Chondrocyte (in vitro differentiated cells): ENCODE measurements at places on chromosomes 12 and 14. TPM values are rescaled to one million over a fixed set of nuclear protein-coding genes. Genes with fewer than 3 reads are reported as not detected.

Gene ADSS1
- total RNA-seq, result 7.1 to 9.9 TPM (median 7.9 TPM) in 3 replicates

Gene SLC2A14
- total RNA-seq, result 0.60 to 2.3 TPM (median 1.8 TPM) in 3 replicates

Gene BBOF1
- total RNA-seq, result 7.0 to 13.8 TPM (median 9.3 TPM) in 3 replicates

Gene FSCB
- not detected in 3 replicates for total RNA-seq

Gene SMCO2
- total RNA-seq, result not detected in 3 replicates

Gene CALCOCO1
- total RNA-seq, result 80.9 to 96.6 TPM (median 86.9 TPM) in 3 replicates

Gene ENDOU
- total RNA-seq, result not detected in 3 replicates

Gene INHBC
- not detected in 3 replicates for total RNA-seq

Gene ASPG
- total RNA-seq, result not detected in 3 replicates

Gene TAS2R20
- total RNA-seq, result 0.49 to 2.6 TPM (median 0.82 TPM) in 3 replicates

Gene STXBP6
- total RNA-seq, result 1.7 to 11.5 TPM (median 1.8 TPM) in 3 replicates

Gene PGF
- total RNA-seq, result 2.0 to 3.2 TPM (median 2.3 TPM) in 3 replicates

Gene ARHGDIB
- total RNA-seq, result 5.2 to 9.1 TPM (median 6.1 TPM) in 3 replicates

Gene FLVCR2
- total RNA-seq, result 1.4 to 1.7 TPM (median 1.7 TPM) in 3 replicates

Gene RHOJ
- 37.1 to 55.1 TPM (median 39.2 TPM) in 3 replicates for total RNA-seq

Gene ESR2
- 0.41 TPM in 1 of 3 replicates, not detected in the others for total RNA-seq

Gene KSR2
- 0.05 TPM in 1 of 3 replicates, not detected in the others for total RNA-seq

Gene MRPS35
- 29.2 to 33.1 TPM (median 33.1 TPM) in 3 replicates for total RNA-seq
